ENCODE measurements at places on chromosomes 7 and 10. TPM values are rescaled to one million over a fixed set of nuclear protein-coding genes. Genes with fewer than 3 reads are reported as not detected.

MKI67 gene
- 4.8 TPM for total RNA-seq

SORCS1 gene
- 0.15 TPM for total RNA-seq

PTPRE gene
- 60.5 TPM for total RNA-seq

TEX47 gene
- total RNA-seq, result not detected

ELAPOR2 gene
- 90.8 TPM for total RNA-seq

SPDYE6 gene
- total RNA-seq, result not detected

Data from lower lobe of right lung (tissue), 2 donors.